ENCODE measurements at places on chromosomes 7 and 10.

DNA sequence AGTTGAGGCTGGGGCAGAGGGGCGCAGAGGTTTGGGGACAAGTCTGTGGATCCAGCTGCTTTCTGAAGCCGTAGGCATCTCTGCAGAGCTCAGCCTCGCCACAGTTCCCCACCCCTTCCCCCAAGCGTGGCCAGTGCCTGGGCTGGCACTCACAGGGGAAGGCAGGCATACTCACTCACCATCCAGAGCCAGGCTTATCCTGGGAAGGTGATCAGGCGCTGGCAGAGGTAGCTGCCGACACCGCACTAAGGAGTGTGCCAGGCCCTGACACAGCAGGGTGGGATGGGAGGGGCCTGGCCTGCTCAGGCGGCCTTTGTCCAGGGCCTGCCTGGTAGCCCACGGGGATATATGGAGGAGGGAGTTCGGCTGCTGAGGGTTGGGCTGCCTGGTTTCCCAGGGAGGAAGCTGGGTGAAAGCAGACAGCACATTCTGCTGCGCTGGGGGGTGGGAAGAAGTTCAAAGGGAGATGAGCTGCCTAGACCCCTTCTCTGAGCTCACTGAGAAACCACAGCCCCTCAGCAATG is 15.9 kb downstream of the VSIR start:
- DNase-seq, result peak; percentile 52

DNA sequence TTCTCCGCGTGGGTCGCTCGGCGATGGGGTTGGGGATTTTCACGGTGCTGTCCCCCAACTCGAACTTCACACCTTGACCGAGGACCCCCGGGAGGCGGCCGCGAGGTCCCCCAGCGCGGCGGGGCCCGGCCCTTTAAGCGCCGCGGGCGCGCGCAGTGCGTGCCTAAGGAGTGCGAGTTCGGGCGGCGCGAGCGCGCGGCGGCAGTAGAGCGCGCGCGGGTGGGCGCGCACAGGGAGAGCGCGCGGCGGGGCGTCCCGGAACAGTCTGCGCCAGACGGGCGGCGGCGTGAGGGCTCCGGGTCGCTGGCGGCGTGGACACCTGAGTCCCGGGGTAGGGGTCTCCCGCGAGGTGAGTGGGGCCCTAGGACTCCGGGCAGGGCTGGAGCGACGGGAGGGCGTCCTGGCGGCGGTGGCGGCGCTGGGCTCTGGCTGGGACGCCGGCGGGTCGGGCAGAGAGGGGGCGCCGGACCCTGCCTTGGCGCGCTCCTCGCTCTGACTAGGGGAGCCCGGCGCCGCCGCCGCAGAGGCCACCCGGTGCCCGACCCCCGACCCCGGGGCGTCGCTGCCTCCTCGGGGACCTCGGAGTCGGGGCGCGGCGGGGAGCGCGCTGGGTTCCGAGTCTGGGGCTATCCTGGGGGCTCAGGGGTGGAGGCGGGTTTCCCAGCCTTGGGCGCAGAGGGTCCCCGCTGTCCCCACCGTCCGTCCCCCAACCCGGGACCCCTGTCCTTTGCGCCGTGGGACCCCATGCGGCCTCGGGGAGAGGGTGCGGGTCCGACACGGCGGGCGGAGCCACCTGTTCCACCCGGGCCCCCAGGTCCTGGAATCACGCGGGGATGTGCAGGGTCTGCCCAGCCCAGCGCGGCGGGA is at the start of gene PROSER2:
PROSER2 (plus strand) TSS at position 235 of the 867 bp plus-strand sequence. CDS start 28,722 bp downstream, outside the sequence.
- DNase-seq, result peak; percentile 45

DNA sequence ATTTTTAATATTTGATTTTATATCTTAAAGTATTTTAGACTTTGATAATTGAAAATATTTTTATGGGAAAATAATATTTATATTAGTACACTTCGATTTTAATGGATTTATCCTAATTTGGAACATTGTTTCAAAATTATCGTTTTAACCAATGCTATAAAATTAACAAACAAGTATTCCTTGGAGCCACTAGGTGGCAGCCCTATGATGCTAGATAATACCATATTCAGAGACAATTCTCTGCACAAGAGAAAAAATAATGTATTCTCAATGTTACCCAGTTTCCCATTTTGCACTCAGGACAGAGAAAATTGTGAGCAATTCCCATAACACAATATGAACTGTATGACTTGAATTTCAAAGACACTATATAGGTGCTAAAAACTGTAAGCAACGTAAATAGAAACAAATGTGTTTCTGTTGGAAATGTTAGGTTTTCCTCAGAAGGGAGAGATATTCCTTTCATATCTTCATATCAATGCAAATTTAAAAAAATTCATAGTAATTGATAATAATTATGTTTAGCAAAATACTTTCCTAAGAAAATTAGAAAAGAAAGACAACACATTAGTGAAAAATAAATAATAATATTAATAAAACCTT is 237.8 kb downstream of the SEMA3E start:
- DNase-seq, result no peak

DNA sequence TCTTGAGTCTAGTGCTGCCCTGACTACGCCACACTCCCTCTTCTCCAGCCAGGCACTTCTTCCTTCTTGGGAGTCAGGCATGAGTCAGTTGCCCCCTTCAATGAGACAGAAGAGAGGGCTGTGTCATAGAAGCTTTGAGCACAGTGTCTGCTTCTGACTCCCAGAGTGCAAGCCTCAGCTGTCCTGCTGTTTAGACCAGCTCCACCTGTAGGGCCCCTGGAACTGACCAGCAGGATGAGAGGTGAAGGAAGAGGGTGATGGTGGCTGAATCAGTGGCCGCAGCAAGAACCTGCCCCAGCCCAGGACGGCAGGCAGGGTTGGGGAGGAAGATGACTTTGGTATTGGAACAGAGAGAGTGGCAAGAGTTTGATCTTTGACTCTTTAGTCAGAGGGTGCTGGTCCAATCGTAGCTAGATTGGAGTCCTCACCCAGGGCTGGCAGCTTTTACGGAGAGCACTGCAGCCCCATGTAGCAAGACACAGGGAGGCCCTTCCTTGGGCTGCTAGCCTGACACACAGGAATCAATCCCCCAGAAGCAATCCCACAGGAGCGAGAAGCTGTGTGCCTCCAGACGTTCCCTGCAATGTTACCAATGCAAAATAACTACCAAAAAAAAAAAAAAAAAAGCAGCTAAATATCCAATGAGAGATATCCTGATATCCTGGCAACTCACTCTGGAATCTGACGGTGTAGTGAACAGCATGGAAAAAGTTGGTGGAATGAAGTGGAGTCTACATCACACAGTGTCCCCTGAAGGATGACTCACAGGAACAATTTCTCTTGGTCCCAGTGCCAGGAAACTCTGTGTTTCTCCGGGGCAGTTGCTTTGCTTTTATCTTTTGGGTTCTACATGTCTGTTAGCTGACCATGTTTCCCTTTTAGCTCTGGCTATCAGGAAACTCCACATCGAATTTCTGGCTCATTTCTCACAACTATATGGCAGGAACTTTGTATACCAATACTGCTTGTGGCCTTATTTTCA is 6.9 kb downstream of the C10orf62 start:
- DNase-seq, result no peak

- DNase-seq, result no peak
Measured at GRCh38 chr10:75493464-75493863, 62.0 kb downstream of the LRMDA start.

- DNase-seq, result no peak
Measured at GRCh38 chr10:122426829-122427228, 27.6 kb upstream of the ARMS2 start.

GRCh38 chr7:80883154-80884025 is 35.5 kb downstream of the SEMA3C start:
- no peak for DNase-seq

DNA sequence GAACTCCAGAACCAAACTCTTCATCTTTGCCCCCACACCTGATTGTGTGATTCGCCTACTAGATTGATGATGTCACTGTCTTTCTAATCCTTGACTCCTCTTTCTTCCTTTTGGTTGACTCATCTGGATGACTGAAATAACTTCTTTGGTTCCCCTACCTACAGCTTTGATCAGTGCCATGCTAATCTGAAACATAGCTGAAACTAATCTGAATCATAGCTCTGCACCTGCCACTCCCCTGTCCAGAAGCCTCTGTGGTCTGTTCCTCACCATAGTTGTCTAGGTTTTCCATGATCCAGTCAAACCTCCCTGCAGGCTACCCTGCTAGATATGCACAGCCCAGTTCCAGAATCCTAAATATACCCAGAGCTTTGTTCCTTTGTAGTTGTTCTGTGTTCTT is 51.9 kb downstream of the ZNF365 start:
- DNase-seq, result peak; percentile 48

- no peak for DNase-seq
Measured at GRCh38 chr10:51367127-51367526, 292.8 kb downstream of the PRKG1 start.

GRCh38 chr10:43649185-43649523 is 473 bp upstream of the ZNF32 start:
- no peak for DNase-seq

- peak; percentile 3 for DNase-seq
Measured at GRCh38 chr10:130739757-130740145, 571.8 kb downstream of the TCERG1L start.

DNA sequence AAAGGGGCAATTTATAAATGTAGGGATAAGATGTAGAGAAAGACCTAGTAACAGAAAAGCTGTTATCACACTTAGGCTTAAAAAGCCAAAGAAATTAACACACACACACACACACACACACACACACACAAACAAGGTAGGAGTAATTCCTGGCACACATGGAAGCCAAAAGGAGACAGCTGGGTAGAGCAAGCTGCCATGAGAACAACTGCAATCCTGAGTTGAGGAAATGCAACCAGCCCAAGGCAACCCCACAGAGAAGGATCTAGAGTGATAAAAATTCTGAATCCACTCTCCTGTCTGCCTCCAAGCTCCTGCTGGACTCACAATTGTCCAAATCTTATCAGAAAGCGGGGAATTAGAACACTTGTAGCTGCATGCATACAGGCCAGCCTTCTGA is 229.1 kb upstream of the DGKB start:
- no peak for DNase-seq

DNA sequence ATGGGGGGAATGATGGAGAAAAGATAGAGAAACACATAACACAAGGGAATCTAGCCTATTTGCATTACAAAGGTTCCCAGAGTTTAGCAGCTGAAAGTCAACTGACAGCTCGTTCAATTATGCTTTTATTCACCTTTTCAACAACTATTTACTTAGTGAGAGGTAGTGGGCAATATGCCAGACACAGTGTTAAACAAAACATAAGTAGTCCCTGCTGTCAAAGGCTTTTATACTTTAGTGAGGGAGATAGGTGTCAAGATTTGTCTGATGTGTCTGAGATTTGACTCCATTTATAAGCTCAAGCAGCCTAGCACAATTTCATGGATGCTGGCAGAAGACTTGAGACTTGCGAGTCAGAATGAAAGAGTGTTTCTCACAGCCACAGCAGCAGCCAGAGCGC is 549.0 kb upstream of the VSTM2A start:
- DNase-seq, result no peak

GRCh38 chr7:26724795-26725194 is 139.6 kb downstream of the SKAP2 start:
- DNase-seq, result no peak

GRCh38 chr10:128429835-128430513 is 303.8 kb upstream of the MKI67 start:
- no peak for DNase-seq

GRCh38 chr7:127847641-127848040 is 183.6 kb downstream of the LRRC4 start:
- DNase-seq, result no peak

DNA sequence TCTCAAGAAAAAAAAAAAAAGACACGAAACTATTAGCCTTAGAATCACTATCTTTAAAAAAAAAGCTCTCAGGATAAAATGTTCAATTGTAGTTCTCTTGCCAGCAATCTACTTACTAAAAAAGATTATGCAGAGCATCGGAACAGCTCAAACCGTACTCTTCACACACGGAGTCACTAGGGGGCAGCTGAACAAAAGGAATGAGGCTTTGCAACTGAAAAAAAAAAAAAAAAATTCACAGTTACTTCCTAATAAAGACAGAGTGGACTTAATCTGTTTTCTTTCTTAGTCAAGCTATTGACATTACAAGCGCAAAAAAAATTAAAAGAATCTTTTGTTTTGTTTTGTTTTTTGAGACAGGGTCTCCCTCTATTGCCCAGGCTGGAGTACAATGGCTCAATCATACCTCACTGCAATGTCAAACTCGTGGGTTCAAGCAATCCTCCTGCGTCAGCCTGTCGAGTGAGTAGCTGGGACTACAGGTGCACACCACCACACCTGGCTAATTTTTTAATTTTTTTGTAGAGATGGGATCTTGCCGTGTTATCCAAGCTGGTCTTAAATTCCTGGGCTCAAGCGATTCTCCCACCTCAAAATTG is 11.5 kb downstream of the PMS2 start:
- no peak for DNase-seq

DNA sequence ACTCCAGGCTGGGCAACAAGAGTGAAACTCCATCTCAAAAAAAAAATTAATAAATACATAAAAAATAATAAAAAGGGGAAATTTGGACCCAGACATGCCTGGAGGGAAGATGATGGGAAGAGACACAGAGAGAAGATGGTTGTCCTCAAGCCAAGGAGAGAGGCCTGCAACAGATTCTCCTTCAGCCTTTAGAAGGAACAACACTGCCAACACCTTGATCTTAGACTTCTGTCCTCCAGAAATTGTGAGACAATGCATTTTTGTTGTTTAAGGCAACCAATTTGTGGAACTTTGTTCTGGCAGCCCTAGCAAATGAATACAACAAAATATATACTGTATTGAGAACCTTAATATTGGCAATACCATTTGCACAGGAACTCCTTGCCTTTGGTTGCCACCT is 180.3 kb upstream of the TNS3 start:
- no peak for DNase-seq

- DNase-seq, result no peak
Measured at GRCh38 chr7:116955801-116956476, 2.6 kb downstream of the ST7 start.

- no peak for DNase-seq
Measured at GRCh38 chr7:76395965-76396726, 13.4 kb downstream of the SSC4D start.

DNA sequence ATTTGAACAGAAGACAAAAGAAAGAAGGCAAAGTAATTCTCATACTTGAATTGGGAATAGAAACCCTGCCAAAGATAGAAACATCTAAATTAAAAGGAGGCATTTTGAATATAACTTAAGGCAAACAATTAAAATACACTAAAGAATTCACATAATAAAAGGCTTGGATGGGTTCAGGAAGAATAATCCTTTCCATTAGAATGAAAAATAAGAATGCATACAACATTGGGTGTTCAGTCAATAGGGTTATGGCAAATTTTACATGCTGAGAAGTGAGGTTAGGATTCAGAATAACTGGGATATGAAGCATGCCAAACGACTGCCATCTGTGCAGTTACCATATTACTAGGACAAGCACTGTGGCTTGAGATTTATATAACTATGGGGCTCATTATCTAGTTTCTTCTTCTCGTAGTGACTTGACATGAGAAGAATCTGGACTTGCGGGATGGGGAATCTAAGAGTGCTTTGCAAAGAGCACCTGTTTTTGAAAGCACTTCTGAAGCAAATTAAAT is 326.5 kb downstream of the THSD7A start:
- no peak for DNase-seq

GRCh38 chr7:88523645-88524044 is 217.0 kb upstream of the STEAP4 start:
- no peak for DNase-seq

GRCh38 chr10:64159910-64160872 is 639.0 kb downstream of the REEP3 start:
- DNase-seq, result no peak

Measured in activated T-cell treated with anti-CD3 and anti-CD28 coated beads, Interleukin-2, amount 50 U/mL, for 24 hours (primary cell).